ENCODE measurements at places on chromosomes 16 and 17. TPM values are rescaled to one million over a fixed set of nuclear protein-coding genes. Genes with fewer than 3 reads are reported as not detected.

Gene EFCAB5
- total RNA-seq: not detected

DNA sequence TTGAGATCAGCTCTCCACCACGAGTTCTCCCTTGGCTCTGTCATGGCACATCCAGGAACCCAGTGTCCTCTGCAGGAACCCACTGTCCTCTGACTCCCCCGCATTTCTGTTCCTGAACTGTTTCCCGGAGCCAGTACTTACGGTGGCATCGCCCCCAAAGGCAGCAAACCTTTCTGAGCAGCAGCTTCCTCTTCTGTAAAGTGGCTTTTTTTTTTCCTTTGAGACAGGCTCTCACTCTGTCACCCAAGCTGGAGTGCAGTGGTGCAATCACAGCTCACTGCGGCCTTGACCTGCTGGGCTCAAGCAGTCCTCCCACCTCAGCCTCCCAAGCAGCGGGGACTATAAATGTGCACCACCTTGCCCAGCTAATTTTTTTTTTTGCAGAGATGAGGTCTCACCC lies 32.2 kb downstream of the NAGPA start:
- H3K4me1 ChIP-seq: no peaks in the 10 kb centered on the region
- no peak for DNase-seq
- H3K27me3 ChIP-seq: peaks cover 6% of the 10 kb centered on the region
- H3K4me3 ChIP-seq: no peak overlapping the region
- no peak overlapping the region for H3K27ac ChIP-seq

DNA sequence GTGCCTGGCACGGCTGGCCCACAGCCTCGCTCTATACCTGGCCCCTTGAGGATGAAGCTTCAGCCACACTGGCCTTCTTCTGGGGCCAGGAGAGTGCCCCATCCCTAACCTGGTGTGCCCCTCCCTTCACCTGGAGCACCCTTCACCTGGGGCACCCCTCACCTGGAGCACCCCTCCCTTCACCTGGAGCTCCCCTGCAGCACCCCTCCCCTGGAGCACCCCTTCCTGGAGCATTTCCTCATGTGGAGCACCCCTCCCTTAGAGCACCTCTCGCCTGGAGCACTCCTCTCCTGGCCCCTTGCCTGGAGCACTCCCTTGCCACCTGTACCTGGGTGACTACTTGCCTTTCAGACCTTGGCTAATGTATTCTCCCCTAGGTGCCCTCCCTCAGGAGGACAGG lies 2.4 kb upstream of the FBXL16 start:
- H3K27me3 ChIP-seq: peaks cover 51% of the 10 kb centered on the region
- H3K36me3 ChIP-seq: no peaks in the 10 kb centered on the region
- no peak overlapping the region for H3K27ac ChIP-seq
- no peaks in the 10 kb centered on the region for H3K4me1 ChIP-seq

- no peak overlapping the region for H3K4me3 ChIP-seq
- no peak for DNase-seq
- peak overlapping the region; percentile 39 for H3K27ac ChIP-seq
- peaks cover 2% of the 10 kb centered on the region for H3K4me1 ChIP-seq
- H3K36me3 ChIP-seq: peaks cover 7% of the 10 kb centered on the region
Observed at GRCh38 chr17:4215882-4216570, 47.8 kb downstream of the ANKFY1 start.

GRCh38 chr17:67490471-67490870 lies 113.4 kb downstream of the PITPNC1 start:
- H3K27ac ChIP-seq: peak overlapping the region; percentile 88
- H3K36me3 ChIP-seq: peaks cover 1% of the 10 kb centered on the region
- no peak for DNase-seq
- H3K4me1 ChIP-seq: peaks cover 15% of the 10 kb centered on the region
- no peaks in the 10 kb centered on the region for H3K27me3 ChIP-seq

GRCh38 chr17:42980766-42981397 lies 517 bp downstream of the RUNDC1 start:
- H3K27ac ChIP-seq: peak overlapping the region; percentile 99
- peak overlapping the region; percentile 98 for H3K4me3 ChIP-seq
- peaks cover 1% of the 10 kb centered on the region for H3K36me3 ChIP-seq

GRCh38 chr17:68794636-68795434 lies 160.4 kb downstream of the ABCA8 start:
- no peaks in the 10 kb centered on the region for H3K27me3 ChIP-seq
- no peaks in the 10 kb centered on the region for H3K36me3 ChIP-seq
- H3K27ac ChIP-seq: peak overlapping the region; percentile 25
- peaks cover 25% of the 10 kb centered on the region for H3K4me1 ChIP-seq
- H3K4me3 ChIP-seq: no peak overlapping the region
- DNase-seq: no peak

Gene SNAI3
- total RNA-seq: 1.2 TPM

DNA sequence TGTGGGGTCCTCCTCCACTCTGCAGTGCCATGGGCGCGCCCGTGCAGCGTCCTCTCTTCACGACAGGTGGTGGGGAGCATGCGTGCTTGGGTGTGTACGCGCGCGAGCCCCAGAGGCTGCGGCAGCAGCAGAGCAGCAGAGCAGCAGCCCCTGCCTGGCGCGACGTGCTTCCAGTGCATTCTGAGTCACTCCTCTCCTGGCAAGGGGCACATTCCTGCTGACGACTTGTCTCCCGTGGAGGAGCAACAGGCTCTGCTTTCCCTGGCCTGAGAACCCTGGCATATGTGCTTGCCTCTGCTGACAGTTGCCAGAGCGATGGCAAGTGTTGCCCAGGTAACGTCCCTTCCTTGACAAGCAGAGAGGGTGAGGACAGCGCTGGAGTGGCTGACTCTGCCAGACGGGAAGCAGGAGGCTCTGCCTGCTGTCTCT lies 133.8 kb upstream of the PLCG2 start:
- H3K4me1 ChIP-seq: peaks cover 11% of the 10 kb centered on the region
- H3K36me3 ChIP-seq: peaks cover 3% of the 10 kb centered on the region
- peak overlapping the region; percentile 54 for H3K27ac ChIP-seq
- DNase-seq: no peak
- no peaks in the 10 kb centered on the region for H3K27me3 ChIP-seq
- no peak overlapping the region for H3K4me3 ChIP-seq

Gene NCOR1
- 154 TPM for total RNA-seq

GRCh38 chr16:84117494-84117843 lies 727 bp upstream of the MBTPS1 start:
- peak overlapping the region; percentile 93 for H3K27ac ChIP-seq
- H3K4me1 ChIP-seq: peaks cover 6% of the 10 kb centered on the region
- H3K27me3 ChIP-seq: no peaks in the 10 kb centered on the region
- peak overlapping the region; percentile 87 for H3K4me3 ChIP-seq
- DNase-seq: no peak

DNA sequence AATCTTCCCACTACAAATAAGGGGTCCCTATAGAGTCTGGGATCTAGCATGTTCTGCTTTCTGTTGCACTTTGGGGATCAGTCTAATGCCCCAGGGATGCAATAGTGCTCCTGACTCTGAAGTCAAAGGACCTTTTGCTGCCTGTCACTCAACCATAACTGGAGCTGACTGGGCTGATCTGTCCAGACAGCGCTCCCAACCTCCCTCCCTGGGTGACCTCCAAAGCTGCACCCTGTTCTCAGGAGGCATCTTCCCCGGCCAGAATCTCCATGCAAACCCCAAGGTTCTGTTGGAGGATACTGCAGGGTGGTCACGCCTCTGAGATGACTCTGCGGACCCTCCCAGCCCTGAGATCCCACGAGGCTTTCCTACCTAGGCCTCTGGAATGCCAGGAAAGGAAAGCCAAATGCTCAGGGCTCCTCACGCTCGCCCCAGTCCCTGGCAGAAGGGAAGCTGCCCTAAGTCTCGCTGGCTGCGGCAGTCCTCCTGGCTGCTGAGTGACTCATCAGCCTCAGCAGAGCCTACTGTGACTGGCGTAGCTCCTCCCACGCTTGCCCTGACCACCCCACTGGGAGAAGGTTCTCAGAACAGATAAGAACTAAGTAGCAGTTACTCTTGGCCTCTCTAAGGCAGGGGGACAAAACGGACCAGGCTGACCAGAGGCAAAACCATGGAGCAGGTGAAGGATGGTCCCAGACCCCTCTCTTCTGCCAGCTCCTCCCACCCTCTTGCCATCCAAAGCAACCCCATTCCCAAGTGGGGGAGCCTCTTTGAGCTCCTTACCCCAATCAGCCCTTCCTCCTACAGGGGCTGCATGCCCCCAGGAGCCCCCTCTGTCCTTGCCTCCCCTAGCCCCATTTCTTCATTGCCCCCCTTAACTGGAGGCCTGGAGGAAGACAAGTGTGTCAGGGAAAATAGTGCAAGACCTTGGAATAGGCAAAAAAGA lies 124.1 kb upstream of the TNRC6C start:
- peaks cover 5% of the 10 kb centered on the region for H3K4me1 ChIP-seq
- DNase-seq: no peak
- no peaks in the 10 kb centered on the region for H3K36me3 ChIP-seq
- H3K27ac ChIP-seq: no peak overlapping the region

GRCh38 chr17:5282642-5283217 lies 646 bp downstream of the RABEP1 start:
- peak overlapping the region; percentile 89 for H3K4me3 ChIP-seq
- no peak for DNase-seq
- H3K27me3 ChIP-seq: no peaks in the 10 kb centered on the region
- H3K27ac ChIP-seq: peak overlapping the region; percentile 91
- peaks cover 1% of the 10 kb centered on the region for H3K36me3 ChIP-seq

Gene CEP112
- total RNA-seq: 24.5 TPM

Gene TMC6
- total RNA-seq: 125 TPM
